Hepatocyte (in vitro differentiated cells): ENCODE measurements at places on chromosomes 4 and X. TPM values are rescaled to one million over a fixed set of nuclear protein-coding genes. Genes with fewer than 3 reads are reported as not detected.

The GC gene
- polyA plus RNA-seq = 352 and 487 TPM in 2 replicates

The OPN1MW gene
- not detected in 2 replicates for polyA plus RNA-seq

The CYBB gene
- 0.30 TPM in 1 of 2 replicates, not detected in the other for polyA plus RNA-seq

- no peaks in the 10 kb centered on the region for H3K36me3 ChIP-seq
- no peak overlapping the region for H3K4me3 ChIP-seq
- no peak for DNase-seq
- no peak overlapping the region for H3K27ac ChIP-seq
Observed at GRCh38 chr4:62051332-62051731, 851.2 kb downstream of the ADGRL3 start.

DNA sequence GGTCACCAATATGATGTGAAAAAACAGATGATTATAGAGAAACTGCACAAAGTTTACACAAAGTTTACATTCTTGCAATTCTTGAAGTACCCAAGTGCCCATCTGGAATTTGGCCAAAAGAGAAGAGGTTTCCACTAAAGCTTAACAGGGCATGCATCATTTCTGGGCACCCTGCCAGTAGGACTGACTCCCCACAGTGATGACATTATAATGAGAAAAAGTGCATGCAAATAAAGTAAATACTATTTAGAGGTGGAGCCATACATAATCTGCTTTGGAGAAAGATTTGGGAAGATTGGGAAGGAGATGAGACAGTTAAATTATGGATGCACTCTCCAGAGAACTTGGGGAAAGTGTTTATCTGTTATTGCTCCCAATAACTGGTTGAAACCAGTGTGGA, 93.7 kb upstream of the TRPC3 start:
- no peak overlapping the region for H3K27ac ChIP-seq
- no peak overlapping the region for H3K4me3 ChIP-seq
- no peaks in the 10 kb centered on the region for H3K27me3 ChIP-seq
- peak; percentile 57 for DNase-seq

DNA sequence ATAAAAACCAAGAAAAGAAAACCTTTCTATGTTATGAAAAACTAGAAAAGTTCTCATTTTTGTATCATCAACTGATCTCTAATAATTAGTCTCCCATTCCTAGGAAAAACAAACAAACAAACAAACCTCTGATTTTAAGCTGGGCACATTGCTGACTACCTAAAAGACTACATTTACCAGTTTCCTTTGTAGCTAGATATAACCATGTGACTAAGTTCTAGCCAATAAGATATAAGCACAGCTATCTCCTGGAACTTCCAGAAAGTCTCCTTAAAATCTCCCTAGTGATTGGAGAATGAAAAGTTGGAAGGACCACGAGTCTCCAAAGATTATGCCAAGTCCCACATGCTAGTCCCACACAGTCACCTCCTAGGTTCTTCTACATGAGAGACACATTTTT, 108.9 kb downstream of the NR3C2 start:
- H3K4me1 ChIP-seq = no peaks in the 10 kb centered on the region
- no peak overlapping the region for H3K4me3 ChIP-seq
- DNase-seq = no peak
- no peaks in the 10 kb centered on the region for H3K27me3 ChIP-seq
- H3K27ac ChIP-seq = no peak overlapping the region

DNA sequence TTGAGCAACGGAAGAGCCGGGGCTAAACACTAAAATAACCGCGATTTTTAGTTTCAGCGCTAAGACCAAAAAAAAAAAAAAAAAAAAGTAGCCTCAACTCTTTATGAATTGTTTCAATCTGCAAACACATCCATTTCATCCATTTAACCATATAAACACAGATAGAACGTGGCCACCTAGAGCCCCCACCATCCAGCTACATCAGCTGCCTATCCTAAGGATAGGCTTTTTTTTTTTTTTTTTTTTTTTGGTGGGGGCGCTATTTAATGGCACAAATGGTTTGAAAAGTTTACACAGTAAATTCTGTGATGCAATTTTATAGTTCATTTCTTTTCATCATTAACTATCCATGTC, 492 bp upstream of the HDAC8 start:
- DNase-seq = no peak
- H3K36me3 ChIP-seq = no peaks in the 10 kb centered on the region
- H3K27ac ChIP-seq = peak overlapping the region; percentile 90
- H3K4me1 ChIP-seq = no peaks in the 10 kb centered on the region

- no peak for DNase-seq
- H3K27ac ChIP-seq = no peak overlapping the region
- no peak overlapping the region for H3K4me3 ChIP-seq
Observed at GRCh38 chr4:89610236-89610635, 226.7 kb downstream of the SNCA start.

GRCh38 chr4:137534516-137534915, 2.2 kb upstream of the PCDH18 start:
- peak overlapping the region; percentile 91 for H3K27ac ChIP-seq
- H3K36me3 ChIP-seq = no peaks in the 10 kb centered on the region
- H3K27me3 ChIP-seq = no peaks in the 10 kb centered on the region
- H3K4me3 ChIP-seq = no peak overlapping the region
- H3K4me1 ChIP-seq = no peaks in the 10 kb centered on the region

- peaks cover 53% of the 10 kb centered on the region for H3K27me3 ChIP-seq
- DNase-seq = no peak
- H3K4me3 ChIP-seq = no peak overlapping the region
- no peak overlapping the region for H3K27ac ChIP-seq
- no peaks in the 10 kb centered on the region for H3K36me3 ChIP-seq
- H3K4me1 ChIP-seq = peaks cover 18% of the 10 kb centered on the region
Observed at GRCh38 chr4:153785910-153786721, 2.8 kb downstream of the SFRP2 start.

DNA sequence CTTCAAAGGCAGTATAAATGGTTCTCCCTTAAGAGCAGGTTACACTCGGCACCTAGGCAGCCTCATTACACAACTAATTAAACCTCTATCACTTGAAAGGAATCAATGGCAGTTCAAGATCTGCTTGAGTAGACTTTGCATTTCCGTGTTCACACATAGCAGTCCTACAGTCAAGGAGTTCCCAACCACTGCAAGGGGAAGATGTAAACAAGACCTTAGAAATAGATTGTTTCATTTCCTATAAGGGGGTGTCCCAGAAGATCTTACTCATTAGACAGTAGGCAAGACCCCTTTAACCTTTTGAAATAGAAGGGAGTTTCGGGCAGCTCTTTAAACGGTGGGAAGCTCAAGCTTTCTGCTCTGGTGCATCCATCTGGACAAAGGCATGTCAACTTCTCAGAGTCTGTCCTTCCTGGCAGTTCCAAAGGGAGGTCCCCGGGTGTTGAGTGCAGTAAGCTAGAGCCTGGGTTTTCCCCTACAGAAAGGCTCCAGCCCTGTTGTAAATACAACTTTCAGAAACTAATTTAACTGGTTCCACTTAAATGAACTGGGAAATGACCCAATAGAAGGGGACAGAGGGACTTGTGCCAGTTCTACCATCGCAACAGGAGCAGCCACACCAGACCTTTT, 150.8 kb downstream of the RBMX2 start:
- H3K4me1 ChIP-seq = no peaks in the 10 kb centered on the region
- H3K4me3 ChIP-seq = no peak overlapping the region
- no peaks in the 10 kb centered on the region for H3K27me3 ChIP-seq
- H3K36me3 ChIP-seq = no peaks in the 10 kb centered on the region

- no peaks in the 10 kb centered on the region for H3K4me1 ChIP-seq
- no peaks in the 10 kb centered on the region for H3K36me3 ChIP-seq
- no peak overlapping the region for H3K4me3 ChIP-seq
- DNase-seq = no peak
- H3K27me3 ChIP-seq = no peaks in the 10 kb centered on the region
Observed at GRCh38 chr4:39574946-39575345, 47.7 kb upstream of the UGDH start.

DNA sequence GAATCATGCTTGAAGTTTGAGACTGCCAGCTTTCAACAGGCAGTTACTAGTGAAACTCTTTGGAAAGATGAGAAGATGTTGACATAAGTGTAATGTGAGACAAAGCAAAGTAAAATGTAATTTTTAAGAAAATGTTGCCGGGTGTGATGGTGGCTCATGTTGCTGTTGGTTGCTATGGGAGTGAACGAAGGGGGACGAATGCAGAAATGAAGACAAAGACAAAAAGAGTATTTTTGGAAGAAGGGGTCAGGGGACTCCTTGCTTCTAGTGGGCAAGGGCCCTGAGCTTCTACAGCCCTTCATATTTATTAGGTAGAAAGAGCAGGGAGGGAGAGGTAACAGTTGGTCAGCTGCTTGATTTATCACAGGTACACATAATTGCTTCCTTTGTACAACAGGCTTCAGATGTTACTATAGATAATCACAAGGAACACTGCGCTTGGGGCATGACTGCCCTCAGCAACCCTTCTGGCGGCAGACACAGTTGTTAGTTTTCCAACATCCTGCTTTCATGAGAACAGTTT, 11.9 kb upstream of the UGDH start:
- H3K4me3 ChIP-seq = no peak overlapping the region
- H3K4me1 ChIP-seq = peaks cover 13% of the 10 kb centered on the region
- no peaks in the 10 kb centered on the region for H3K27me3 ChIP-seq
- no peak for DNase-seq
- H3K27ac ChIP-seq = no peak overlapping the region
- H3K36me3 ChIP-seq = no peaks in the 10 kb centered on the region

GRCh38 chr4:148793221-148793620, 351.0 kb upstream of the NR3C2 start:
- DNase-seq = no peak
- no peak overlapping the region for H3K27ac ChIP-seq
- H3K36me3 ChIP-seq = no peaks in the 10 kb centered on the region
- no peak overlapping the region for H3K4me3 ChIP-seq

- no peak overlapping the region for H3K27ac ChIP-seq
- H3K36me3 ChIP-seq = no peaks in the 10 kb centered on the region
- H3K4me3 ChIP-seq = no peak overlapping the region
- no peak for DNase-seq
- peaks cover 14% of the 10 kb centered on the region for H3K4me1 ChIP-seq
Observed at GRCh38 chr4:182348779-182349326, 105.7 kb downstream of the TENM3 start.

DNA sequence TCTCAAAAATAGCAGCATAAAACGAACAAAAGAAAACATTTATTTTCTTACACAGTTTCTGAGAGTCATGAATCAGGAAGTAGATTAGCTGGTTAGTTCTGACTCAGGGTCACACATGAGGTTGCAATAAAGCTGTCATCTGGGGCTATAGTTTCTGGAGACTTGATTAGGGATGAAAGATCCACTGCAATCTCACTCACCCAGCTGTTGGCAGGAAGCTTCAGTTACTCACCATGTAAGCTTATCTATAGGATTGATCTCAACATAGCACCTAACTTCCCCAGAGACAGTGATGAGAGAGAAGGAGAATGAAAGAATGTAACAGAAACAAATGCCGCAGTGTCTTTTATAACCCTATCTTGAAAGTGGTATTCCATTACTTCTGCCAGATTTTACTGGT, 435.5 kb downstream of the GABRG1 start:
- H3K27me3 ChIP-seq = no peaks in the 10 kb centered on the region
- no peaks in the 10 kb centered on the region for H3K4me1 ChIP-seq
- H3K27ac ChIP-seq = no peak overlapping the region
- DNase-seq = no peak
- no peak overlapping the region for H3K4me3 ChIP-seq
- H3K36me3 ChIP-seq = no peaks in the 10 kb centered on the region

GRCh38 chr4:123878976-123879375, 482.4 kb downstream of the SPRY1 start:
- H3K27me3 ChIP-seq = no peaks in the 10 kb centered on the region
- H3K4me1 ChIP-seq = no peaks in the 10 kb centered on the region
- H3K4me3 ChIP-seq = no peak overlapping the region
- H3K27ac ChIP-seq = no peak overlapping the region
- H3K36me3 ChIP-seq = no peaks in the 10 kb centered on the region
- no peak for DNase-seq

DNA sequence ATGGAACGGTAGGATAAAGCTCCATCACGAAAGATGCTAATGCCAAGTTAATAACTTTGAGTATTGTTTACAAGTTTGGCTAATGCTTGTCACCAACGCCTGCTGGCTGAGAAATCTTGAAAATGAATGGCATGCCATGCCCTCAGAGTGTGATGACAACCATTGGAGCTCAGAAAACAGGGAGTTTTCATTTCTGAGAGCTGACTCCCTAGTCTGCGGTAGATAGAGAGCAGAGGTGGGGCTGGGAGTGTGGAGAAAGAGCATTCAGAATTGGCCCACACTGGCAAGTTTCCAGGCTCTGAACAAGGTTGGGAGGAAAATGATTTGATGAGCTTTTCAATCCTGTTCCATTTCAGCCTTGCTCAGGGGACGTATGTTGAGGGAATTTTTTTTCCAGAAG, 183.9 kb downstream of the CPEB2 start:
- H3K4me3 ChIP-seq = no peak overlapping the region
- H3K27me3 ChIP-seq = no peaks in the 10 kb centered on the region
- DNase-seq = no peak
- no peak overlapping the region for H3K27ac ChIP-seq
- no peaks in the 10 kb centered on the region for H3K4me1 ChIP-seq

DNA sequence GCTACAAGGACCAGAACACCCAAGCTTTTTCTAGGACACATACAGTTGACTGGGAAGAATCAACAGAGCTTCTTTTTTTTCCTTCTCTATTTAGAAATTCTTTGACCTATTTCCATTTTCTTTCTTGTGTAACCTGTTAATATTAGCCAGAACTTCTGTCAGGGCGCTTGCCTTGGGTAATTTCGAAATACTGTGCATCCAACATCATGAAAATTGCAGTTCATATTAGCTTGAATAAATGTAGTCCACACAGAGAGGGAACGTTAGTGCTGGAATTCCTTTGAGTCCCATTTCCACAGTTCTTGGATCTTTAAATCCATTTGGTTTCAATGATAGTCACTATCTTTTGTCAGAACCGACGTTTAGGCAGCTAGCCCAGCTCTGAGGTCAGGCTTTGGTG, 141.8 kb downstream of the MXRA5 start:
- no peaks in the 10 kb centered on the region for H3K4me1 ChIP-seq
- no peaks in the 10 kb centered on the region for H3K36me3 ChIP-seq
- H3K4me3 ChIP-seq = no peak overlapping the region
- H3K27ac ChIP-seq = no peak overlapping the region
- DNase-seq = no peak

GRCh38 chrX:3295731-3296130, 50.7 kb downstream of the MXRA5 start:
- H3K4me1 ChIP-seq = no peaks in the 10 kb centered on the region
- no peak overlapping the region for H3K27ac ChIP-seq

DNA sequence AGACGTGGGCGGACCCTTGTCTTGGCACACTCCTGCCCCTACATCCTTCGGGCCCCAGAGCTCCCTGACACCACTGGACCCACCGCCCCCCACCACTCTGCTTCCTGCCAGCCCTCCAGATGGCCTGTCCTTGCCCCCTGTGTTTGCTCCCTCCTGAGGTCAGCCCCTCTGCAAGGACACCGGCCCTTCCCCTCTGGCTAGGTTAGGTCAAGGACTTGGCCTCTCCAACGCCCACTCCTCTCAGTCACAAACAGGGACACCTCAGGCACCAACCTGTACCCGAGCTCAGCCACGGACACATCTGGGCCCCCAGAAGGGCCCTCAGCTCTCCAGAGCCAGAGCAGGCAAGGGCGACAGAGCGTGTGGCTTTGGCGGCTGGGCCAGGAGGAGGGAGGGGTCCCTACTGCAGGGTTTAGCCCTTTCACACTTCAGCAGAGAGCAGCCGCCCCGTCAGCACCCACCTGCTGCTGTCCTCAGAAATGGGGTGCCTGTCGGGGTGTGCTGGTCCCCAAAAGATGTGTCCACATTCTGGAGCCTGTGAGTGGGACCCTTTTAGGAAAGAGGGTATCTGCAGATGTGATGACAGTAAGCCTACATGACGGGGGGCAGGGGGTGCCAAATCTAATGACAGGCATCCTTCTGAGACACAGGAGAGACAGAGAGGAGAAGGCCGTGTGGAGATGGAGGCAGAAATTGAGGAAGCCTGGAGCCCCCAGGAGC, 23.5 kb upstream of the DUSP9 start:
- no peaks in the 10 kb centered on the region for H3K36me3 ChIP-seq
- peaks cover 5% of the 10 kb centered on the region for H3K4me1 ChIP-seq
- no peaks in the 10 kb centered on the region for H3K27me3 ChIP-seq
- H3K4me3 ChIP-seq = no peak overlapping the region
- H3K27ac ChIP-seq = peak overlapping the region; percentile 52
